ENCODE measurements at places on chromosomes 13 and 19. TPM values are rescaled to one million over a fixed set of nuclear protein-coding genes. Genes with fewer than 3 reads are reported as not detected.

GRCh38 chr13:70792121-70792520, 683.9 kb upstream of the KLHL1 start:
- no peak for DNase-seq

- DNase-seq, result no peak
These were observed 15.9 kb upstream of the DNAJC3 start for GRCh38 chr13:95660981-95661581.

- no peak for DNase-seq
These were observed 21.1 kb upstream of the STK24 start for GRCh38 chr13:98598043-98598442.

DNA sequence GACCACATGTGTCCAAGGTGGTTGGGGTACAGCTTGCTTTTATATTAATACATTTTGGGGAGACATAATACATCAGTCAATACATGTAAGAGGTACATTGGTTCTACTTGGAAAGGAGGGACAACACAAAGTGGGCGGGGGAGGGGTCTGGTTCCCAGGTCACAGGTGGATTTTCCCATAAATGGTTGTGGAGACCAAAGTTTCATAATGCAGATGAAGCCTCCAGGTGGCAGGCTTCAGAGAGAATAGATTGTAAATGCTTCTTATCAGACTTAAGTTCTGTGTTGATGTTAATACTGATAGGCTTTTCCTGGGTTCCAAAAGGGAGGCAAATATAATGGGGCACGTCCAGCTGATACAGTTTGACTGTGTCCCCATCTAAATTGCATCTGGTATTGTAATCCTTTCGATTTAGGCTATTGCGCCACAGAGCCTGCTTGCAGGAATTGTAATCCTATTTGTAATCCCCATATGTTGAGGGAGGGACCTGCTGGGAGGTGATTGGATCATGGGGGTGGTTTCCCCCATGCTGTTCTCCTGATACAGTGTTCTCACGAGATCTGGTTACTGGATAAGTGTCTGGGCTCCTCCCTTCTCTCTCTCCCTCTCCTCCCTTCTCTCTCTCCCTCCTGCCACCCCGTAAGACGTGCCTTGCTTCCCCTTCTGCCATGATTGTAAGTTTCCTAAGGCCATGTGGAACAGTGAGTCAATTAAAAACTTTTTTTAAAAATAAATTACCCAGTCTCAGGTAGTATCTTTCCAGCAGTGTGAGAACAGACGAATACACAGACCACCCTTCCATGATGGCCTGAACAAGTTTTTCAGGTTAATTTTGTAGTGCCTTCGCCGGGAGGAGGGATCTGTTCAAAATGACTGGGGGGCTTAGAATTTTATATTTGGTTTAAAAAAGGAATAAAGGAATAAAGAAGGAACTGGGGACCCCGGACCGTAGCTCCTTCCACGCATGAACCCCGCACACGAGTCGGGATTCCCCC, 44.9 kb downstream of the ZNF823 start:
- DNase-seq, result no peak

DNA sequence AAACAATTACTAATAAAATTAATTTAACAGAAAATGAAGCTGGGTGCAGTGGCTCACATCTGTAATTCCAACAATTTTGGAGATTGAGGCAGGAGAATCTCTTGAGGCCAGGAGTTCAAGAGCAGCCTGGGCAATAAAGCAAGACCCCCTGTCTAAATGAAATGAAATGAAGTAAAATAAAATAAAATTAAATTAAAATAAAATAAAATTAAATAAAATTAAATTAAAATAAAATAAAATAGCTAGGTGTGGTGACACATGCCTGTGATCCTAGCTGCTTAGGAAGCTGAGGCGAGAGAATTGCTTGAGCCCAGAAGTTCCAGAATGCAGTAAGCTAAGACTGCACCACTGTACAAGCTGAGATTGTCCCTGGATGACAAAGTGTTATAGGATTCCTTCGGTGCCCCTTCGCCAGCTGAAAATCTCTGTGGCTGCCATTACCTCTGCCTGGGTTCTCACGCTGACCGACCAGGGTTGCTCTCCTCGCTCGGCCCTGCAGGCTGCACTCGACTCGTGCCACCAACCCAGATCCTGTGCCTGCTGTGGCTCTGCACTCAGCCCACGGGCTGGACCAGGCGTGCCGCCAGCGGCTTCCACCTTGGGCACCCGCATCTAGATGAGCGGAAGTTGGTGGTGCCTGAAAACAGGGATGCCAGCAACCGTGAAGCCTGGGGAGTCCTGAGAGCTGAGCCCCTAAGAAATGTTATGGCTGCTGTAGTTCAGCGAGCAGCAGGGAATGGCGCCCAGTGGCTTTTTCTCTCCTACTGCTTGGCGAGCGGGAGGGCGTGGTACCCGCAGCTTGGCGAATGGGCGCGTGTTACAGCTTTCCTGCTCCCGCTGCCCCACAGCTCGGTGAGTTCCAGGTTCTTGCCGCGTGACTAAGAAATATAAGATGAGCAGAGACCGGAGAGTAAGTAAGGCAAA, 539.2 kb upstream of the PCDH9 start:
- DNase-seq, result no peak

GRCh38 chr19:3945838-3946237, 13.0 kb downstream of the NMRK2 start:
- DNase-seq, result no peak

DNA sequence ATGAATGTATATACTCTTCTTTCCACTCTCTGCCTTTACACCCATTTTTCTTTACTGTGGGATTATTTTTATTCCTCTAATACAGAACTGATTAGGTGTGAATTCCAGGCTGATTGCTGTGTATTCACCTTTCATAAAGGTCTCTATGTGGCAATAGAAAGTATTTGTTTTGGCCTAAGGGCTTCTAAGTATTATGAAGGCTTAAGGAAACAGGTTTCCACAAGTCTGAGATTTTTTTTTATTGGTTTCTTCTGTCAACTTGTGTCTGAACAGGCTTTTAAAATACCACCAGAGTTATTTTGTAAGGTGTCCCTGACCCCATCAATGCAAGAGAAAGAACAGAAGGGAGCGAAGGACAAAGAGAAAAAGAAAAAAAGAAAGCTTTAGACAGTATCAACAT, 1102.0 kb upstream of the SPRY2 start:
- no peak for DNase-seq

GRCh38 chr19:3467437-3468198, 12.7 kb downstream of the SMIM24 start:
- no peak for DNase-seq

- no peak for DNase-seq
These were observed 1115.2 kb upstream of the MIR17HG start for GRCh38 chr13:90232291-90232690.

DNA sequence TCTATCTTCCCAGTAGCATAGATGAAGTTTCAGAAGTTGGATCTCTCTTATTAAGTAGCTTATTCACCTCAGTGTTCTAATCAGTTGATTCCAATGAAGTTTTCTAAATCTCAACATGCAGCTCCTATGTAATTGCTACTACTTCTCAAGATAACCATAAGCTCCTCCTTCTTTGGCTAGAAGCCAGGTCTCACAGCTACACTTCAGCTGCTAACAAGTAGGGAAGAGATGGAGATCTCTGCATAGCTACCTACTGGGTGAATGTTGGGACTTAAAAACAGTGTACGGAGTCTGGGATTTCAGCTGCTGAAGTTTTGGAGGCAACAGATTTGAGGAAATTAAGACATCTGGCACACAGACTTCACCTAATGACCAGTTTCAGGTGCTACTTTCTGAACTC, 661.0 kb downstream of the SLITRK1 start:
- DNase-seq, result no peak

- no peak for DNase-seq
These were observed 106.4 kb upstream of the UBL3 start for GRCh38 chr13:29956853-29957252.

GRCh38 chr19:56116606-56117005, 4.5 kb downstream of the ZNF787 start:
- DNase-seq, result no peak

GRCh38 chr13:110403315-110403714, 96.2 kb downstream of the COL4A2 start:
- no peak for DNase-seq

GRCh38 chr13:100602493-100603111, 14.0 kb upstream of the GGACT start:
- no peak for DNase-seq

GRCh38 chr19:41957838-41958366, 1.2 kb downstream of the RABAC1 start:
- no peak for DNase-seq

DNA sequence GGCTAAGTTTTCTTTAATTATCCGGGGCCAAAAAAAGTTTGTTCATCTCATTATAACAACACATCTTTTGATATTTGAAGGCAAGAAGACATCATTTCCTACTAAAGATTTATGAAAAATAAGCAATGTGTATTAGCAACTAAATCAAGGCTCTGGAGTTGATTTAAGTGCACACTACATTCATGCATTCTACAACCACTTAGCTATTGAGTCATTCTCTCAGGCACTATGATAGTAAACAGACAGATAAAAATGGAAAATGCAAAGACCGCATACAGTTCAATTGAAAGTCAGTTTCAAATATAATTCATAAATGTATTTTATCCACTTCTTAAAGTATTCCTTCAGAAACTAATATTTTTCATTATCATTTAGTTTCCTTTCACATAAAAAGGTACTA, 1395.2 kb downstream of the PCDH9 start:
- no peak for DNase-seq

DNA sequence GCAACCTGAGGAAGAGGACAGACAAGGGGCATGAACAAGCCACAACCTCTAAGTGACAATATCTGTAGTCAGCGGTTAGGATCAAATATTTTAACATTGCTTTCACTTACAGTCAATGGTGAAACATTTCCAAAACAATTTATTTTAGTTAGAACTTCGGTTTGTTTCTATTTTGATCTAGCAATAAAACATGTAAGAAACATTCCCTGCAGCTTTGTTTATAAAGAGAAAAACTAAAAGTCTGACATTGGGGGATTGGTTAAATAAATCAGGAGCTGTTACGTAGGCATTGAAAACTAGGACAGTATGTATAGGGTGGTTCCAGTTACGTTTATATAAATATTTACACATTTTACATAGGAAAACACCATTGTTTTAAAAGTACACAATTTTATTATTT, 3.4 kb downstream of the URI1 start:
- DNase-seq, result no peak

DNA sequence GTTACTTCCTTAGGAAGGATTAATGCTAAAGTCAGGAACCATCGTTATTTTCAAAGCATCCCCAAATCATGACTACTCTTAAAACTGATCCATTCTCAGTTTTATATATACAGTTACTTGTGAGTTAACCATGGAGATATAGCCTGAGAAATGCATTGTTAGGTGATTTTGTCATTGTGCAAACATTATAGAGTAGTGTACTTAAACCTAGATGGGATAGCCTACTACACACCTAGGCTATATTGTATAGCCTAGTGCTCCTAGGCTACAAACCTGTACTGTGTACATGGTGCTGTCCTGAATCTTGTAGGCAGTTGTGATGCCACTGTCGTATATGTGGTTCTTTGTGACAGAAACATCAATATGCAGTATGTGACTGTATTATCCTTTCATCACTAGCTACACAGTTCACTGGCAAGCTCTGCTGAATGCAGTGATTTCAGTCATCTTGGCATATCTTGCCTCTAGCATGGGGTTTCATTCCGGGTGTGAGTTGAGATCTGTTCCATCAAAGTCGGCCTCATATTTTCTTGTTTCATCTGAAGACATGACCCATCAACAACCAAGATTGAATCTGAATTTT, 45.3 kb downstream of the CDK8 start:
- no peak for DNase-seq

DNA sequence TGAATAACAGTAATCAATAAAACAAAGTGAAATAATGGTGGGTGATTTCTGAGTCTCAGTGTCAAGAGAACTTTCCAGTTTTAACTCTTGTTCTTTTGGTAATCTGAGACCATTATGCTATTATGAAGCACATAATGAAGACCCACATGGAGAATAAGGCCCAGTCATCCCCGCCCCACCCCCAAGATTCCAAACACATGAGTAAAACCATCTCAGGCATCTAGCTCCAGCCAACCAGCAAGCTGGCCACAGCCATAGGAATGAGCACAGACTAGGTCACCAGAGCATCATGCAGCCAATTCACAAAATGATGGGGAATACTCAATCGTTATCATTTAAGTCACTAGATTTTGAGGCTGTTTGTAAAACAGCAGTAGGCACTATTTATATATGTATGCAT, 1769.0 kb upstream of the PCDH20 start:
- no peak for DNase-seq

DNA sequence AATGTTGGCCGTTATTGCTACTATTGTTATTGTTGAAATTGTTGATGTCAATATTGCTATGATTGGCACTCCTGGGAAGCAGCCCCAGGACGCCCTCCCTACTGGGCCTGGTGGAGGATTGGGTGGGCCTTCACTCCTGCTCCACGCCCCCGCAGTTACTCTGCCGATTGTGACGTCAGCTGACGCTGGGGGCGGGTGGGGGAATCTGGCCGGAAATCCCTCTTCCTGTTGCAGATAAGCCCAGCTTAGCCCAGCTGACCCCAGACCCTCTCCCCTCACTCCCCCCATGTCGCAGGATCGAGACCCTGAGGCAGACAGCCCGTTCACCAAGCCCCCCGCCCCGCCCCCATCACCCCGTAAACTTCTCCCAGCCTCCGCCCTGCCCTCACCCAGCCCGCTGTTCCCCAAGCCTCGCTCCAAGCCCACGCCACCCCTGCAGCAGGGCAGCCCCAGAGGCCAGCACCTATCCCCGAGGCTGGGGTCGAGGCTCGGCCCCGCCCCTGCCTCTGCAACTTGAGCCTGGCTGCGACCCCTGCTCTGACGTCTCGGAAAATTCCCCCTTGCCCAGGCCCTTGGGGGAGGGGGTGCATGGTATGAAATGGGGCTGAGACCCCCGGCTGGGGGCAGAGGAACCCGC, at the start of gene ETV2:
TSS of gene ETV2 (plus strand) at position 231 of the 637 bp plus-strand sequence. CDS start 716 bp downstream, outside the sequence.
- peak; percentile 41 for DNase-seq

DNA sequence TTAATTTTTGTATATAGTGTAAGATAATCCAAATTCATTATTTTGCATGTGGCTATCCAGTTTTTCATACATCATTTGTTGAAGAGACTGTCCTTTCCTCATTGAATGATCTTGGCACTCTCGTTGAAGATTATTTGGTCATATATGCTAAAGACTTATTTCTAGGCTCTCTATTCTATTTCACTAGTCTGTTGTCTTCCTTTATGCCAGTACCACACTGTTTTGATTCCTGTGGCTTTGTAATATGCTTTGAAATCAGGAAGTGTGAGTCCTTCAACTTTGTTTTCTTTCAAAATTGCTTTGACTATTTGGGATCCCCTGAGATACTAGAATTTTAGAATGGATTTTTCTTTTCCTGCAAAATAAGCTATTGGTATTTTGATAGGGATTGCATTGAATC, 24.5 kb downstream of the FNDC3A start:
- no peak for DNase-seq

GRCh38 chr13:33257841-33258807, 27.4 kb downstream of the STARD13 start:
- DNase-seq, result no peak

DNA sequence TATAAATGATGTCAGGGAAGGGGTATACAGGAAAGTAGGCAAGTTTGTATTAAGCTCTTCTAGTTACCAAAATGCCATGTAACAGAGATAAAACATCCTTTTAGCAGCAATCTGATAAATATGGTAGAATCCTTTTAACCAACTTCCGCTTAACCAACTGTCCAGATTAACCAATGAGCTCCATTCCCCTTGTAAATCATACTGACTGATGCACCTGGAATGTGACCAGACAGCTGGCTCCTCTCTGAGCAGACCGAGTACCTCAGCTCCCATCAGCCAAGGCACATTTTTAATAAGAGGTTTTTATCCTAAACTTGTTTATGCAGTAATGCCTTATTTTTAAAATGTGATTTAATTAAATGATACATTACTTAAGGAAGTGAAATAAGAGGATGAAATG, 66.4 kb downstream of the KLF12 start:
- no peak for DNase-seq

NXNL1 gene
- total RNA-seq, result not detected

NDFIP2 gene
- total RNA-seq, result 2.6 TPM

ANGPTL8 gene
- not detected for total RNA-seq

RSPH6A gene
- 0.28 TPM for total RNA-seq

THSD8 gene
- total RNA-seq, result not detected
